ENCODE measurements at places on chromosomes 13 and 19.

GRCh38 chr13:111929036-111929616, 137.8 kb upstream of the SOX1 start:
- DNase-seq, result no peak

DNA sequence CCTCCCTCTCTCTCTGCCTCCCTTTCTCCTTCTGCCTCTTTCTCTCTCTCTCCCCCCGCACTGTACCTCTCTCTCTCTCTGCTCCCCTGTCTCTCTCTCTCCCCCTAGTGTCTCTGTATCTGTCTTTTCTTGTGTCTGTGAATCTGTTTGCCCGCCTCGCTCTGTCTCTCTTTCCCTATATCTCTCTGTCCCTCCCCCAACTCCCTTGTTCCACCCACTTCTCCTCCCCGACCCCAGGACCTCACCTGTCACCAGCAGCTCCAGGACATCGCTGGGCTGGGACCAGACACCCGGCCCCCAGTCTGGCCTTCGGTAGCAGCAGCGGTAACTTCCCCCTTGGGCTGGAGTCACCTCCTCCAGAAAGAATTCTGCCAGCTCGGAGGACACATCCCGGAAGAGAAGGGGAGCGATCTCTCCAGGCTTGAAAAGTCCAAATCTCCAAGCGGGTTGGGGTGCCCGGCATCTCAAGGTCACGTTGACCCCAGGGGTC, 3.9 kb downstream of the OSCAR start:
- peak; percentile 77 for DNase-seq

GRCh38 chr13:30884543-30884942, 21.5 kb upstream of the MEDAG start:
- no peak for DNase-seq

GRCh38 chr19:13938301-13939064, at the start of gene PODNL1:
Gene PODNL1, minus strand, starts transcription at chr19:13938417. Its CDS starts 236 bp downstream, at chr19:13938181.
- no peak for DNase-seq

DNA sequence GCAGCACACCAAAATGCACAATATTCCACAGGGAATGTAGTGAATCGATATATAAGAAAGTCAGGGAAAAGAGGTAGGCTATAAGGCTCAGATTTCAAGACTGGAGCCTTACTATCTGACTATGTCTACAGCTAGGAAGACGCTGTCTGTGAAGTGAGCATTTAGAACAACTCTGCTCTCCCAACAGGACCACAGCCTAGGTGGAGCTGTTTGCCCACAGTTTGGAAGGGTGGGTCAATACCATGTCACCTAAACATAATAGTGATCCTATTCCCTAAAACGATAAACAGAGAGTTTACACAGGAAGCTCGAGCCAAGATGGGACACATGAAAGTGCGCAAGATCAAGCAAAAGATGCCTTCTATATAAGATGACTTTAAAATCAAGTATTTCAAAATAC, 2486.0 kb upstream of the PCDH20 start:
- no peak for DNase-seq

GRCh38 chr13:50220938-50221337, 205.7 kb downstream of the KCNRG start:
- no peak for DNase-seq

DNA sequence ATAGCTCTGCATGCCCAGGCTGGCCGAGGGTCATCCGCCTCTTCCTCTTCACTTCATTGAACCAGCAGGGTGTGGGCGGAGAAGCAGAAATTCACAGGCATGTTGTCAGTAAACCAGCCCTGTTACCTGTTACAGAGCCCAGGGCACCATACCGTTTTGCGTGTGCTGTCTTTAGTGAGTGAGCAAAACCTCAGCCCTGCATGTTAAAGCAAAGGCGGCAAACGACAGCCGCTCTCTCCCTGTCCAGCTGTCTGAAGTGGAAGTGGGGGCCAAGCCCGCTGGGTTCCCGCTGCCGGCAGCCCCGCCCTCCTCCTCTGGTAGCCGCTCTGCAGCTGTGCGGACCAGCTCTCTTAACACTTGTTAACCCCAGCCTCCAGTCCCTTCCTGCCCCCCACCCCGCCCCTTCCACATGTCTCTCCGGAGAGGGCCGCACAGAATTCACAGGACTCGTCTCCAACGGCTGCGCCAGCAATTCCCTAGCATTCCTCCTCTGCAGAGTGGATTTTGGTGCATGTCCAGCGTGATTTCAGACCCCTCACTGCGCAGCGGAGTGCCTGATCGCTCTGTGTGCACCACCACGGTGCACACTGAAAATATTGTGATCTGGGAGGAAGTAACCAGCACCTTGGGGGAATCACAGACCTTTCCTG, 12.7 kb downstream of the KLHL26 start:
- DNase-seq, result no peak

DNA sequence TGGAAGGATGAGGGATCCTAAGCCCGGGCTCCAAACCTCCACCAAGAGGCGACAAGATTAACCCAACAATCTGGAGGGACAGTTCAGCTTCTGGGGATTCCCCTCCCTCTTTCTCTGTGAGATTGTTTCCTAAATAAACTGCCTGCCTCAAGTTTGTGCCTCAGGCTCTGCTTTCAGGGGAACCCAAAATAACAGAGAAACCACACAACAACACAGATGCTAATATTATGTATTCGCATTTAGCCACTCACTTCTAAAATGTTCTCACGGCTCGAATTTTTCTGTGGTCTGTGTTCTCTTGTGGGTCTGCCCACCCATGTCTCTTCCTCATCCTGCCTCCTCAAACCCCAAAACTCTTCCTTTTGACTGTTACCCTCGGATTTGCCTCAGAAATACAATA, 1381.1 kb upstream of the SLC10A2 start:
- no peak for DNase-seq

GRCh38 chr13:110341445-110342244, 34.6 kb downstream of the COL4A2 start:
- DNase-seq, result no peak

- DNase-seq, result no peak
Observed at GRCh38 chr13:53276265-53276664, 247.7 kb downstream of the OLFM4 start.

DNA sequence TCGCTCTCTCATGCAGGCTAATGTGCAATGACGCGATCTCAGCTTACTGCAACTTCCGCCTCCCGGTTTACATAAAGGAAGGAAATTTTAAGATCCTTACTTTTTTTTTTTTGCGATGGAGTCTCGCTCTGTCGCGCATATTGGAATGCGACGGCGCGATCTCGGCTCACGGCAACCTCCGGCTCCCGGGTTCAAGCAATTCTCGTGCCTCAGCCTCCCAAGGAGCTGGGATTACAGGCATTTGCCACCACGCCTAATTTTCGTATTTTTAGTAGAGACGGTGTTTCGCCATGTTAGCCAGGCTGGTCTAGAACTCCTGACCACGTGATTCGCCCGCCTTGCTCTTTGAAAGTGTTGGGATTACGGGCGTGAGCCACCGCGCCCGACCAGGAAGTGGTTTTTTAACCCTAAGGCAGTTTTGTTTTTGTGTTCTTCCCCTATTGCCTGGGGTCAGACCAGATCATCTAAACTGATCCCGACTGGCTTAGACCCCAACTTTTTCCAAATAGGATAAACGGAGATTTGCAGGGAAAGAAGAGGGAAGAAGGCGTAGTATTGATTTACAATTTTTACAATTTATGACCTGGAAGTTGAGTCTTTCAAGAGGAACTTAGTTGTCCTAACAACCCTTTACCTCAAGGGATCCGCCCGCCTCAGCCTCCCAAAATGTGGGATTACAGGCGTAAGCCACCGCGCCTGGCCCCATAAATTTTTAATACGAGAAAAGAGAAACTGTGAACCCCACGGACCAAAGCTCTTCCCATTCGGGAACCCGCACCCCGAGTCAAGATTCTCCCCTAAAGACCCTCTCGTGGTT, 142.0 kb downstream of the ZNF737 start:
- DNase-seq, result no peak

GRCh38 chr13:112819816-112820215, 130.0 kb downstream of the ATP11A start:
- DNase-seq, result no peak

GRCh38 chr13:95209109-95209508, 92.1 kb downstream of the ABCC4 start:
- no peak for DNase-seq

GRCh38 chr13:111258637-111259036, 61.8 kb upstream of the TEX29 start:
- DNase-seq, result no peak

DNA sequence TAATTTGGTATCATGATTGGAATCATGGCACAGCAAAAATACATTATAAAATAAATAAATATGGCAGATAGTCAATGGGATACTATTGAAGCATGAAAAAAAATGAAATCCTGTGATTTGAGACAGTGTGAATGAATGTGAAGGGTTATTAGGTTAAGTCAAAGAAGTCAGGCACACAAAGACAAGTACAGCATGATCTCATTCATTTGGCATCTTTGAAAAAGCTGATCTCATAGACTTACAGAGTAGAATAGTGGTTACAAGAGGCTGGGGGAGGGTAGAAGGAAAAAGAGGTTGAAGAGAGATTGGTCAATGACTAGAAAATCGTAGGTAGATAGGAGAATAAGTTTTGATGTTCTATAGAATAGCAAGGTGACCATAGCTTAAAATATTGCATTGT, 295.1 kb upstream of the SLITRK5 start:
- DNase-seq, result no peak

- DNase-seq, result no peak
Observed at GRCh38 chr13:33284916-33285315, 639 bp downstream of the STARD13 start.

GRCh38 chr13:43805071-43805468, 18.3 kb upstream of the ENOX1 start:
- DNase-seq, result no peak

DNA sequence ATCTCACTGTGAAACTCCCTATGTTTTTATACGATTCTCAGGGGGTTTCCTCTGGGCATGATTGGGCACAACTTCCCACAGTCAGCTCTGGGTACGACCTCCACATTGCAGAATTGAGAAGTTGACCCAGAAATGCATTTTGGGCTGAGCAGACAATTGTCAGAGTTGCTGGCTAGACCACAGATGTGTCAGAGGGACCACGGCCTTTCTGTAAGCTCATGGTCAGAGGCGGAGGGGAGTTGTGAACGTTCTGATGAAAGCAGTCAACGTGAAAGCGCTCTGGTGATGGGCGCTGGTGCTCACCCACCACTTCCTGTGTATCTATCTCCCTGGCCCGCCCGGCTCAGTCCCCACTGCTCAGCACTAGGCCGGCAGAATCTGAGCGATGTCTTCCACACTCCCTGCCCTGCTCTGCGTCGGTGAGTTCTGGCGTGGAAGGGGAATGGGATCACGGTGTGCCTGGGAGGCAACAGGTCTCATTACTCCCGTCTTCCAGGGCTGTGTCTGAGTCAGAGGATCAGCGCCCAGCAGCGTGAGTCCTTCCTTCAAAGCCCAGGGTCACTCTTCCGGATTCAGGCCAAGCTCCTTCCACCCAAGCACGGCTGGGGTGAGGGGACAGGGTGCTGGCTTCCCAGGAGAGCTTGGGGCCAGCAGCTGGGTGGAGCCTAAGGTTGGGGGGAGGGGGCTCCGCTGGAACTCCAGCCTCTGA, at the start of gene NCR1:
Gene NCR1, plus strand, starts transcription at position 346 of the 709 bp plus-strand sequence. Its CDS starts 40 bp downstream, at position 386.
- DNase-seq, result no peak

DNA sequence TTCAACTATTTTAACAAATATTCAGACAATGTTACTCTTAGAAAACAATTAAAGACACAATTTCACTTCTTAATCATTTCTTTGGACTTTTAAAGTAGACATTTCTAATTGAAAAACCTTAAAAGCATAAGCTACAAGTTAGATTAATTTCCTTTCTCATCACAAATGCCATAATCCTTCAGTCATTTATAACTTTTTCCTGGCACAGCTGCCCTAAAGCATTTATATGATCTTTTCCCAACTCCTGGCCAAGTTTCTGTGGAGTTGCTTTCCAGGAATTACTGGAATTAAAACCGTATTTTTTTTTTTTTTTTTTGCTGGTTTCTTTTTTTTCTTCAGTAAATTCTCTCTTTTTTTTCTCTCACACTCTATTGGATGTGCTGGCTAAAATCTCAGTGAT, 615.9 kb downstream of the TBC1D4 start:
- no peak for DNase-seq

All from posterior cingulate gyrus (tissue), 11 donors.